ENCODE measurements at places on chromosomes 16 and 17. TPM values are rescaled to one million over a fixed set of nuclear protein-coding genes. Genes with fewer than 3 reads are reported as not detected.

The FLOT2 gene
- total RNA-seq = 81.4 TPM

The ENPP7 gene
- total RNA-seq = not detected

The CCL7 gene
- total RNA-seq = 0.25 TPM

The KRTAP1-5 gene
- not detected for total RNA-seq

The SRCIN1 gene
- 2.2 TPM for total RNA-seq

The PIK3R6 gene
- total RNA-seq = not detected

The HOXB4 gene
- 0.07 TPM for total RNA-seq

The TBC1D28 gene
- total RNA-seq = not detected

The HEATR9 gene
- not detected for total RNA-seq

The ACSM2A gene
- not detected for total RNA-seq

The TMEM238L gene
- total RNA-seq = not detected

The ATP6V0C gene
- 226 TPM for total RNA-seq

The FZD2 gene
- 26.6 TPM for total RNA-seq

The CLEC18B gene
- 0.26 TPM for total RNA-seq

The FOXN1 gene
- total RNA-seq = not detected

The PTGES3L gene
- 0.73 TPM for total RNA-seq

The CHRNE gene
- not detected for total RNA-seq

The PITPNM3 gene
- 2.0 TPM for total RNA-seq

The PYY gene
- total RNA-seq = not detected

The BEAN1 gene
- 7.1 TPM for total RNA-seq

The TPSG1 gene
- total RNA-seq = not detected

Measured in A549 treated with GW870086 at 1 μM for 4 hours (cell line).